AG10803 (cell line): ENCODE measurements at places on chromosomes 7 and 10.
A peak's percentile ranks its signal among the peaks of the same experiment; 100 is the strongest.

- DNase-seq, result no peak
These were observed 177.0 kb upstream of the KMT2E start for GRCh38 chr7:104836976-104837375.

GRCh38 chr10:124001391-124002148 is 91.8 kb downstream of the CHST15 start:
- DNase-seq, result no peak

DNA sequence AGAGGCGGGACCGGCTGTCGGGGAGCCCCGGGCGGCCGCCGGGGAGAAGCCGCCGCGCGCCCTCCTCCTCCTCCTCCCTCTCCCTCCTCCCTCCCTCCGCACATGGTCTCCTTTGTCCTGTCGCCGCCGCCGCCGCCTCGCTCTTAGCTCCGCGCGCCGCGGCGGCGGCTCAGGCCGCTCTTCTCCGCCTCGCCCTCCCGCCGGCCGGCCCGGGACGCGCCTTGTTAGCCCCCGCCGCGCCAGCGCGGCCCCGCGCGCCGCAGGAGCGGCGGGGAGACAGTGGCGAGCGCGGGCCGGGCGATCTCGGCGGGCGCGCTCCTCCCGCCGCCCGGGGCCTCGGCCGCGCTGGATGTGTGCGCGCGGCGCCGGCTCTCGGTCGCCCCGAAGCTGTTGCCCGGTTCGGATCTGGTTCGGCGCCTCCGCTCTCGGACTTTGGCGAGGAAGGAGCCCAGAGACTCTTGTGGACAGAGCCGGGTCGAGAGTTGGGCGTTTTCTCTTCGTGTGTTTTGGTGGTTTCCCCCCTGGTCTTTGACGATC is 437.4 kb upstream of the GALNT17 start:
- peak; percentile 46 for DNase-seq

DNA sequence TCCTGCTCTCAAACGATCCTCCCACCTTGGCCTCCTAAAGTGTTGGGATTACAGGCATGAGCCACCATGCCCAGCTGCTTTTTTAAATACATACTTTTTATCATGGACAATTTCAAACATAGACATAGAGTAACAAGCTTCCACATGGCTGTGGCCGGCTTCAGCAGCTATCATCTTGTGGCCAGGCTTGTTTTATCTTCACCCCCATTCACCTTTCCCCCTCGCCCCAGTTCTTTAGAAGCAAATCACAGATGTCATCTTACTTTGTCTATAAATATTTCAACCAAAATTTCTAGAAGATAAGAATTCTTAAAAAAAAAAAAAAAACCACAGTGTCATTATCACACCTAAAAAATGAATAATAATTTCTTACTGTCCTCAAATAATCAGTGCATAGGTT is 5.9 kb downstream of the FOXK1 start:
- DNase-seq, result no peak

- no peak for DNase-seq
These were observed 77.5 kb upstream of the FAM171A1 start for GRCh38 chr10:15448598-15448997.

DNA sequence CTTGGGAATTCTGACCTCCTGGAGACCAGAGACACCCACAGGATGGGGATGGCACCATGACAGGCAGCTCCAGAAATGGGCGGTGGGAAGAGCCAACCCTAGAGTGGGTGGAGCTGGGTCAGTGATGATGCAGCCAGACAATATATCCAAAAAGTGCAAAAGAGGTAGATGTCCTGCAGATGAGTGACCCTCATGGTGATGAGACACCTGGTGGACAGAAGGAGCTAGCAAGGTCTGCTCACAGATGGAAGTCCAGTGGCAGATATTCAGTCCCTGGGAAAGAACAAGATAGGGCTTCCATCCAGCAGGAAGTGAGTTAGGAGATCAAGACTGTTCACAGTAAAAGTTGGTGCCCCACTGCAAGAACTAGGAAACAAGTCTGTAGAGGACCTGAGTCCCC is 19.2 kb upstream of the GRB10 start:
- no peak for DNase-seq

DNA sequence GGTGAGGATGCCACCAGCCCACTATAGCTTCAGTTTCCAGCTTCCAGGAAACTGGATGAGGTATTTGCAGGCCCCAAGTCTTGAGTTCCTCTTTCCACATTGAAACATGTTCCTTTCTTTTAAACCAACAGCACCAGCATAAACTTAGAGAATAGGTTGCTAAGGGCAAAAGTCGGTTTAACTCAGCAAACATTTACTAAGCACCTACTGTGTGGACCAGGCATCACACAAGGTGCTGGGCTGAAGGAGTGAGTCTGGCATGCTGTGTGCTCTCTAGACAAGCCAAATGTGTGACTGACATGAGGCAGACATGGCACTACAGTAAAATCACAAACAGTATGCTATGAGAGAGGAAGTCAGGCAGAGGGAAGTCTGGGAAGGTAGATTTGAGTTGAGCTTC is 11.0 kb upstream of the RASSF4 start:
- no peak for DNase-seq

DNA sequence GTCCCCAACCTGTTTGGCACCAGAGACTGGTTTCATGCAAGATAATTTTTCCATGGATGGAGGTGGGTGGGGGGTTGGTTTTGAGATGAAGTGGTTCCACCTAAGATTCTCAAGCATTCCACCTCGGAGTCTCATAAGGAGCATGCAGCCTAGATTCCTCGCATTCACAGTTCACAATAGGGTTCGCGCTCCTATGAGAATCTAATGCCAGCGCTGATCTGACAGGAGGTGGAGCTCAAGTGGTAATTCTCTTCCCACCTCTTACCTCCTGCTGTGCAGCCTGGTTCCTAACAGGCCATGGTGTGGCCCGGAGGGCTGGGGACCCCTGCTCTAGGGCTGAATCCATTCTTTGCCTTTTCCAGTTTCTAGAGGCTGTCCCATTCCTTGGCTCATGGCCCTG is 19.1 kb upstream of the CDK1 start:
- DNase-seq, result no peak

- DNase-seq, result no peak
These were observed 81.6 kb upstream of the DNAJB6 start for GRCh38 chr7:157255201-157255606.

DNA sequence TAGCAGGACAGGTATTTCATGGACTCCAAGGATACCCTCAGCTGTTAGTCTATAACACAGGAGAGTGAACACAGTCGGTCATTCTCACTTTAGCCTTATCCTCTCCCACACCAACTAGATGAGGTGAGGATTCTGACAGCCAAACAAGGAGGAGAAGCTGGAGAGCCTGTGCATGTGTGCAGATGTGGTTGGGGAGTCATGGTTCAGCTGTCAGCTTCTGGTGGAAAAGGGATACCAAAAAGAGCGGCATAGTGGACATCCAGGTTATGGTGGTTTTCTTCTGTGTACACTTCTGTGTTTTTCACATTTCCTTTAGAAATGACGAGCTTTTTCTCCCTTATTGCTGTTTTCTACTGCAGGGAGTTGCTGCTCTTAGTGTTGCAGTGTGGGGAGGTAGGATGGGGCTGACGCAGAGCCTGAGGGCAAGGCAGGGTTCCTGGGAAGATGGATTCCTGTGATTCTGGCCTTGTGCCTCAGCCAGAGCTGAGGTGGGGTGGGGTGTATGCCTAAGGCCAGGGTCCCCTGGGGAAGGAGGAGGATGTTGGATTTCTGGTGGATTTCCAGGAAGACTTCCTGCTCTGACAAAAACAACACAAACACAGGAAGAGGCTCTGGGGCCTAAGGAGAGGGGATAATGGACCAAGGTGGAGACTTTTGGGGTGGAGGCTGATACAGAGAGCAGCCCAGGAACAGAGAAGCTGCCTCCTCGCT is 26.6 kb downstream of the PLAU start:
- DNase-seq, result no peak

- no peak for DNase-seq
These were observed 17.0 kb downstream of the KCP start for GRCh38 chr7:128893251-128894100.

DNA sequence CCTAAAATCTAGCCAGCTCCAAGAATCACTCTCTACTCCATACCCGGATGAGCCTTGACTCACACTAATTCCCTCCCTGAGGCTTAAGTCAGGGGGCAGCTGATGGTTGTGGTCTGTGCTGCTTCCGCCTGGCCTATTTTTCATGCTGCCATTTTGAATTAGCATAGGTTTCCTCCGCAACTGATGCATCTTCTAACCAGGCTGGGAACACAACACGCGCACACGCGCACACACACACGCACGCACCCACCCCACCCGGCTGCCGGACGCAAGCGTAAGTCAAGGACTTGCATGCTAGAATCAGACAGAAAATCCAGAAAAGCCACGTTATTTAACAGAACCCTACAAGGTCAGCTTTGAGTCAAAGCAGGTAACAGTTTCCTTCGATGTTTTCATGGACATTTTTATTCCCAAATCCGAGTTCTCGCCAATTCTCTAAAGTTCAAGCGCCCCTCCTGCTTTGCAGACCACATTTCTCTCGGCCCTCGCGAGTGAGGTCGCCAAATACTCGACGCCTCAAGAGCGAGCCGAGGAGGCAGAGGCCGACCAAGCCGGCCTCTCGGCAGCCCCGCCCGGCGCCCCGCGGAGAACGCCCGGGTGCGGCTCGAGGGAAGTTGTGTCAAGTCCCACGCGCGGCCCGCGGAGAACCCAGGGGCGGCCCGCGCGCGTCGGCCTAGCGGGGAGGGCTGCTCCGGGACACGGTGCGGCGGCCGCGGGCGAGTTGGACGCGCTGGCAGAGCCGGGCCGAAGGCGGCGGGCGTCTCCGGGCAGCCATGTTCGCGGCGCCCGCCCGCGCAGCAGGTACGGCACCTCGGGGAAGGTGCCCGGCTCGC is 961 bp downstream of the SCRN1 start:
- DNase-seq, result peak; percentile 75

DNA sequence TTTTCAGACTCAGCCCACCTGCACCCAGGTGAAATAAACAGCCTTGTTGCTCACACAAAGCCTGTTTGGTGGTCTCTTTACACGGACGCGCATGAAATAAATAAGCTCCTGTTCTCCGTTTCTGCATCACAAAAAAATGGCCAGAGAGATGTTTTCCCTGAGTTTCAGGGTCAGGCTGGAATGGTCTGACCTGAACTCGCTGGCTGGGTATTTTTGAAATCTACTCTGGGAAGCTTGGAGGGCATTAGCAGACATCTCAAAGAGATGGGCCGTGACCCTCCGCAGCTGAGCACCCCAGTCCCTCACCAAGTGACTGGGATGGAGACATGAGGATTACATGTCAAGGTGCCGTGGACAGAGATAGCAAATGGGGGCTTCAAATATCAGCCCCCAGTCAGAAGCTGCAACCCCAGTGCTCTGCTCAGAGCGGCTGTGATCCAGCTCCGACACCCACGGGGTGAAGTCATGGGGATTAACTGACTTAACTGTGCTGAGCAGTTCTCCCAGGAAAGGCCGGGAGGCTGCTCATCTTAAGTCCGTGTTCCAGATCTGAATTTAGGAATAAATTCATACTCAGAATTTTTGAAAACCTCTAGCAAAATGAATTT is 22.3 kb downstream of the CALML5 start:
- no peak for DNase-seq

- no peak for DNase-seq
These were observed 457 bp downstream of the NSUN5 start for GRCh38 chr7:73308074-73308664.

GRCh38 chr10:52679117-52679516 is 93.5 kb downstream of the MBL2 start:
- DNase-seq, result no peak

GRCh38 chr7:3146571-3147226 is 103.0 kb upstream of the CARD11 start:
- DNase-seq, result no peak

- no peak for DNase-seq
These were observed 198.0 kb downstream of the KIAA1217 start for GRCh38 chr10:24406809-24407483.

- no peak for DNase-seq
These were observed 136.0 kb downstream of the COL28A1 start for GRCh38 chr7:7399707-7400106.

- peak; percentile 81 for DNase-seq
These were observed 24.4 kb downstream of the TMEM273 start for GRCh38 chr10:49163741-49164140.

GRCh38 chr7:95690367-95690947 is 81.9 kb upstream of the DYNC1I1 start:
- DNase-seq, result peak; percentile 40

GRCh38 chr7:102030696-102031095 is 213.3 kb downstream of the CUX1 start:
- DNase-seq, result no peak

DNA sequence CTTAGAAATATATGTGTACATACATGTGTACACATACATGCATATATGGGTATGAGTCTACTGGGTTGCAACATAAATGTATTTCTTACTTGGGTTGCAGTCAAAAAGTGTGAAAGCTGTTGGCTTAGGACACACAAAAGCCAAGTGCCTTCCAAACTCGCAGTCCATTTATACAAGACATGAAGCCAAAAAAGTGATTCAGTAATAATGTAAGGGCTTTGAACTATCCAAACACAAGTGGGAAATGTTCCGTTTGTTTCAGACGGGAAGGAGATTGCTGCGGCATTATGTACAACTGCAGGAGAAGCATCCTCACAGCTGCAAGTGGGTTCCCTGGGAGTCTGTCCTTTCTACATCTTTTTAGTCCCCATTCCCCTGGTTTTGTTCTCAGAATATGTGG is 513.6 kb downstream of the SORCS3 start:
- no peak for DNase-seq

DNA sequence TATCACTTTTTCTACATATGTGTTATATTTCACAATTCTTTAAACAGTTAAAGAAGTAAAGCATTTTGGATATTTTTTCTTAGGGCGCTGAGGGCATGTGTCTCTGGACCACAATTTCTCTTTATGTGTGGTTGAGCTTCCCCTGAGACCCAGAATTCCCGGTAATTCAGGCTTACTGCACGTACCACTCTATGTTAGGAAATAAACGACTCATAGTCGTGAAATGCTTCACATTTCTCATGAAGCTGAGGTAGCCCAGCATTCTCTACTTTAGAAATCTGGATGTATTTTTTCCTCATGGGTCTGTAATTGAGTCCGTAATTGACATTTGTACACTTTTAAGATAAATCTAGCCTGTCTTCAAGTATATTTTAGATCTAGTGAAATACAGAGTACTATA is 170.6 kb downstream of the FZD1 start:
- peak; percentile 52 for DNase-seq

GRCh38 chr10:97003151-97003803 is 171.2 kb downstream of the LCOR start:
- DNase-seq, result no peak

GRCh38 chr7:47195641-47196040 is 386.3 kb downstream of the TNS3 start:
- DNase-seq, result no peak

DNA sequence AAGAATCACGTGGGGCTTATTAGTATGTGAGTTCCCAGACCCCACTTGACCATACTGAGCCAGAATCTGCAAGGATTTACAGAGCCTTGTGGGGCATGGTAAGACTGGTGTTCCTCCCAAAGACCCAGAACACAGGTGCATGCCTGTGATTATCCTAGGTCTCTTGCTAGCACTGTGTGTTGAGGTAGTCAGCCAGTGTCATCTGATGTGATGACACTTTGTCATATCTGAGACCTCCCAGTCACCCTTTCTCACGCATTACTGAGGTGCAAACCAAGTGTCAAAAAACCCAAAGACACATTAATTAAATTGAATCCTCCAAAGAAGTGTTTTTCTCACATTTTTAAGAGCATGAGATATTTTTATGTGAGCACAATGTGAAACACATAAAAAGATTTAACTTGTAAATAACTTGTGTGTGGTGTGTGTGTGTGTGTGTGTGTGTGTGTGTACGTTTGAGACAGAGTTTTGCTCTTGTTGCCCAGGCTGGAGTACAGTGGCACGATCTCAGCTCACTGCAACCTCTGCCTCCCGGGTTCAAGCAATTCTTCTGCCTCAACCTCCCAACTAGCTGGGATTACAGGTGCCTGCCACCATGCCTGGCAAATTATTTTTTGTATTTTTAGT is 162.0 kb upstream of the PRPS1L1 start:
- DNase-seq, result no peak
